ENCODE measurements at places on chromosomes 4 and X.

GRCh38 chr4:184962125-184962638 is 56.1 kb upstream of the HELT start:
- DNase-seq = no peak

GRCh38 chr4:41532882-41533281 is 5.1 kb upstream of the LIMCH1 start:
- no peak for DNase-seq

- peak; percentile 3 for DNase-seq
Observed at GRCh38 chrX:106168107-106168506, at the start of gene PWWP3B. TSS of gene PWWP3B (plus strand) at chrX:106168305. CDS start at chrX:106205433, 37,128 bp downstream.

GRCh38 chr4:57039345-57039744 is 60.6 kb downstream of the POLR2B start:
- no peak for DNase-seq

DNA sequence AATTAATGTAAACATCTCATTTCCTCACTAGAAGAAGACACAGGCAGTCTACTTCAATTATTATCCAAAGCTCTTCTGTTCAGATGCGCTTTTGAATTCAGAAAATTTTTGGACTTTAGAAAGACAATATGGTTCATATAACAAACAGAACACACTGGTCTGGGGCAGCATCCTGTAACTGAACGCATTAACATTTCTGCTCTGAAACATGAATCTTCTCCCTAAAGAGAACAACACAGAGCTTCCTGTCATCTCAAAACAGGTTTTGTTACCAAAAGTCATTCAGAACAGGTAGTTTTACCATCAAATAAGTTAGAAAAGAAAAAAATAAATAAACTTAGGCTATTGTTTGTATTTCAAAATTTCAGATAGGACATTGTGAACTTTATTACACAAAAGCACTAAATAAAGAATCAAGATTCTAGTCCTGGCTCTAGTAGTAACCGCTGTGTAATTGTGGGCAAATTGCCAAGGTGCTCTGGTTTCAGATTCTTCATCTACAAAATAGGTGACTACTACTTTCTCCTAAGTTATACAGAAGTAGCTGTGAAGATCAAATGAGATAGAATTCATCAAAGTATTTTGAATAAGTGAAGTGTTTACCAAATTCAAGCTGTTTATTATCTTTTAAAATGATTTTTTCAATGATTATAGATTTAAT is 252.3 kb upstream of the RASGEF1B start:
- no peak for DNase-seq
